ENCODE measurements at places on chromosomes 3 and 15.

DNA sequence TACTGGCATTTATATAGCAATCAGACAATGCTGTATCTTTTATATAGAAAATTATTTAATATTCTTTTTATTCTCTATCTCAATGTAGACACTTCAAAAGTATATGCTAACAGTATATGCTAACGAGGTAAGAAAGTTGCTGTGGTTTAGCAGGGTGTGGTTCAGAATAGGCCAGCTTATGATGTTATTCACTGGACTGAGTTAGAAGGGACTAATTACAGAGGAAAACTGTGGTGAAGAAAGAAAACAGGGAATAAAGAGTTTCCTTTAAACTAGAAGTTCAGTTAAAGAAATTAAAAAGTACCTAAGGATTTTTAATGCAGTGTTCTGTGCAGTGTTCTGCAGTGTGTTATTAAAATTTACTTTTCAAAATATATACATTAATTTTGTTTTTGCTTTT is 59.4 kb downstream of the MYO9A start:
- DNase-seq = peak; percentile 14

DNA sequence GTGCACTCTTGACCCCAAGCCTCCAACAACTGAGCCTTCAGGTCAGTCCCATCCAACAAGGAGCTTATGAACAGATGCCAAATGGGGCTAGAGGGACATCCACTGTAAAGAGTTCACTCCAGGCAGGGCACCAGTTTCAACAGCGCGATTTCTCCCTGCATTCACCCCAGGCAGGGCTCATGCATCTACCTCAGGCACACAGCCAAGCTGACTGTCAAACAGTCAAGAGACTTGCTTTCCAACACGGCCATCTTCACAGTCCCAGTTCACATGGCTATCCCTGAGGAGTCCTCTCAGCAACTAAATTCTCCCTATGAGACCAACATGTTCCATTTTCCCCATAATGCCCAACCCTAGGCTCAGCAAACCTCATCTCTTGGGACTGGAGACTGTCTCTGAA is 17.7 kb downstream of the SLC25A20 start:
- no peak for DNase-seq

DNA sequence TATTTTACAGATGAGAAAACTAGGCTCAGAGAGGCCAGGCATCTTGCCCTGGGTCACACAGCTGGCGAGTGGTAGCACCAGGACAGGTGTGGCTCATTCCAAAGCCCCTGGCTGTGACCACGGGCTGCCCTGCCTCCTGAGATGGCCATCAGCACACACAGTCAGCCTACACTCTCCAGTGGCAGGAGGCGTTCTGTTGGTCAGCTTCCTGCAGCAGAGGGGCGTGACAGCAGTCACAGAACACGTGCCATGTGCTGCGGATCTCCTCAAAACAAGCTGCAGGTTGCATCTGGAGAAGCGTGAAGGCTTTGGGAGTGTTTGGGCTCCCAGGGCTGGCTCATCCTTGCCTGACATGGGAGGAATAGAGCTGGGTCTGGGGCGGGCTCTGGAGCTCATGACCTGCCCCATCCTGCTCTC is 43.5 kb upstream of the MAGEF1 start:
- no peak for DNase-seq

GRCh38 chr15:75947092-75947491 is 43.4 kb downstream of the FBXO22 start:
- DNase-seq = no peak

GRCh38 chr3:155367506-155367905 is 74.0 kb upstream of the STRIT1 start:
- no peak for DNase-seq

DNA sequence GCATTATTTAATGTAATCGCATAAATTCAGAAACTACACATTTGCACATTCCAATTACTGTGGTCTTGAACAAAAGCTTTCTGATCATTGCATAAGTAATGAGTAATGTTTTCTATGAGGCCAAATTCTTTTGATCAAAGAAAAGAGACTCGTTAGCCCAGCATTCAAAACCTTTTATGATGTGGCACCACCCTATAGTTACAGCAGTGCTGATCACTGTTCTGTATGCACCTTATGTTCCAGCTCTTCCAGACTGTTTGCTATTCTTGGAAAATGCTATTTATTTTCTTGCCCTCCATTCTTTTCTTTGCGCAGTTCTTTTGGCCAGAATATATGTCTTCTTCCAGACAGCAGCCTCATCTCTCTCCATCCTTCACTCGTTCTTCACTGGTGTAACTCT is 42.3 kb downstream of the MAP3K13 start:
- DNase-seq = no peak

DNA sequence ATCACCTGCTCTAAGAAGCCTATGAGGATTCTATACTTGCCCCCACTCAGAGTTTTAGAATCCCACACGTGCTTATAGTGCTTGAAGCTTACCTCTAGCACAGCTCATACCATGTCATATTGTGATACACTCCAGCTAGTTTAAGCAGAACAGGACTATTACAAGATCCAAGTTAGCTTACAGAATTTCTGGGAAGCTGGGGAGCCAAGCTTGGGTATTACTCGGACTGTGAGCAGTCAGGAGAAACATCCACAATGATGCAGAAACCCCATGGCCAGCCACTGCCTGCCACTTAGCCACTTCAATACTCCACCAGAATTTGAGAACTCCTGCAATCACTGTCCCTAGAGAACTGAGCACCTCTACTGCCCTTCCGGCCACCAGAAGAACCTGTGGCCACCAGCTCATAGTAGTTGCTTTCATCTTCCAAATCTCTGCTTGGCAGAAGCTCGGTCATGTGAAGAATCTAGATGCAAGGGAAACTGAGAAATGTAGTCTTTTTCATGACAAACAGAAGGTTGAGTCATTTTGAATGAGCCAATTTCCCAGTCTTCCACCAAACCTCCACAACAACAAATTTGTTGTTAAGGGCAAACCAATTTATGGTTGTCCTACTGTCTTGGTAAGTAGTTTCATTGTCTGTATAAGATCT is 27.7 kb upstream of the SSR3 start:
- no peak for DNase-seq

- DNase-seq = peak; percentile 78
These were observed 314.8 kb upstream of the CTDSPL start for GRCh38 chr3:37546876-37547275.

DNA sequence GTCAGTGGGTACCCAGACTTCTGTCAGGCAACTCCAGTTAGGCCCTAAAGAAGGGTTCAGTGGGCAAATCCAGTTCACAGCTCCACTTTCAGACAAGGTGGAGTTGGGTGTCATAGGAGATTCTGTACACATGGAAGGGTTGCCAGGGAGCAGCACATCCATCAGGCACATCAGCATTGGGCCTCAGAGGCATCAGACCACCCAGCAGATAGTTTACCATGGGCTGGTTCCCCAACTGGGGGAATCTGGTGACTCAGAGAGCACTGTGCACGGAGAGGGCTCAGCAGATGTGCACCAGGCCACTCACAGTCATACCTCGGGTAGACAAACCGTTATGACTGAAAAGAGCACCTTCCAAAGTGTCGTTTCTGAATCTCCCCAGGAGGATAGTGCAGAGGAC is 27.2 kb downstream of the SYNM start:
- DNase-seq = no peak

DNA sequence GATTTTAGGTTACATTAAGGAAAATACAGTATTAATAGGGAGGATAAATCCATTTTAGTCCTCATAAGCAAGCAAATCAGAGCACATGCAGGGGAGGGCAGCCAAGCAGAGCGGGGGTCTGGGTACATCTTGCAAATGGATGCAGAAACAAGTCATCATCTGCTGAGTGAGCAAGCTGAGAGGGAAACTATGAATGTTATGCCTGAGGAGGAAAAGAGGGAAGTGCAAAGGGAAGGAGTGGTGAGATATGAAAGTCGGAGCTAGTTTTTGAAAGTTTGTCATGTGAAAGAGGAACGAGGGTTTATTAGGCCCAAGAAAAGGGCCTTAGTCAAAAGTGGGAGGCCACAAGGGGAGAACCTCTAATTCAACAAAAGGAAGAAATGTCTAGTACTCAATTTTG is 15.4 kb downstream of the PTX3 start:
- peak; percentile 14 for DNase-seq

GRCh38 chr3:171157286-171157685 is 130.8 kb upstream of the SLC2A2 start:
- DNase-seq = no peak

DNA sequence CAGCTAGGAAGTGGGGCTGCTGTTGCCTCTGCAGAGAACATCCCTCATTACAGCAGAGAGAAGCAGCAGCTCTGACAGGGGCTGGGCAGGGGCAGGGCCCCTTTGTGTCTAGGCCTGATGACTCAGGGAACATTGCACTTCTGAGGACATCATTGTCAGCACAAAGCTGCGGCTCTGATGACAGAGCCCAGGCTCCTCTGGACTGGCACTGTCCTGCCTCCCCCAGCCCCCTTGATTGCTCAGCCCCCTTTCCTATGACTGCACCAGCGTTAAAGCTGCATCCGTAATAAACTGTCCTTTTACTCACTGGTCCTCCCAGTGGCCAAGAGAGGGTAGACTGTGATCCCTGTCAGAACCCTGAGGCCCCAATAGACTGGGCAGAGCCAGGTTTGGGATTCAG is 18.3 kb downstream of the TRH start:
- peak; percentile 37 for DNase-seq

DNA sequence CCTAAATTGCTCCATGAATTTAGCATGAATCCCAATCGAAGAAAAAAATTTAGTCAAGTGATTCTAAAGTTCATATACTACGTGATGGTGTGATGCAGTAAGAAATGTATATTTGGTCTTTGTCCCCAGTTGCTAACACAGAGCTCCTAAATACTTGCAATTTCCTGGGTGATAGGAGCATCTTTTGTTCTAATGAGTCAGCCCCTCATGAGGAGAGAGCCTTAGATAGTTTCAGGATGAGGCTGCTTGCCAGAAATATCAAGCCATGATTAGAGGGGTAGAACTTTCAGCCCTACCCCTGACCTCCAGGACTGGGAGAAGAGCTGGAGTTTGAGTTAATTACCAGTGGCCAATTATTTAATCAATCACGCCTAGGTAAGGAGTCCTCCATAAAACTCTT is 170.2 kb downstream of the PDE8A start:
- no peak for DNase-seq

- DNase-seq = no peak
These were observed 307.9 kb upstream of the RBMS3 start for GRCh38 chr3:28972921-28973320.

DNA sequence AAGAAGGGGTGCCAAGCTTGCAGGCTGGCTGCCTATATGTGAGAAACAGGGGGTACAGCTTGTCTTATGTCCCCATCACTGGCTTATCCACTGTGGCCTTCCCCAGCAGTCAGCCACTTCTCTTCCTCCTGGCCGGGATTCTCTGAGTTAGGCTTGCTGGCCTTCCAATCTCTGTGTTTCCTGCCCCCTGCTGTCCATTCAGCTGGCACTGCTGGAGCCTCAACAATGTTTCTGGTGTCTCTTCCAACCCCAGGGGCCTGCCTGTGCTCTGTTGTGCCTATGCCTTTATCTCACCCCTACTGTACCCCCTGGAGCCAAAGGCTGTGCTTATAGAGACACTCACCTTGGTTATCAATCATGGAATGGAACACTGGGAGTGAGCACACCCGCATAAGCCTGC is 36.5 kb downstream of the ANAPC13 start:
- DNase-seq = peak; percentile 22

DNA sequence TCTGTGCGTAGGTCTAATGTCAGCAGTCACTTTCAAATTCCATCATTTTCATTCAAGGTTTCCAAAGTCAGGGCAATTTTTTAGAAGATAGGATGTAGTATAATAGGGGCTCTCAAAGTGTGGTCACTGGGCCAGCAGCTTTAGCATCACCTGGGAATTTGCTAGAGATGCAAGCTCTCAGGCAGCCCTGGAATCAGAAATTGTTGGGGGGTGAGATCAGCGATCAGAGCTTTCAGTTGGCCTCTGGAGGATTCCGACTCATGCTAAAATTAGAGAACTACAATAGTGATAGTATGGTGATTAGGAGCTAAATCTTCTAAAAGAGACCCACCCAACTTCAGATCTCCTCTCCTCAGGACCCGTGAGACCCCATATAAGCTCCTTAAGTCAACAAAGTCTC is 2.4 kb upstream of the FRMD4B start:
- DNase-seq = no peak

GRCh38 chr3:46429250-46429649 is 22.2 kb downstream of the CCRL2 start:
- no peak for DNase-seq

DNA sequence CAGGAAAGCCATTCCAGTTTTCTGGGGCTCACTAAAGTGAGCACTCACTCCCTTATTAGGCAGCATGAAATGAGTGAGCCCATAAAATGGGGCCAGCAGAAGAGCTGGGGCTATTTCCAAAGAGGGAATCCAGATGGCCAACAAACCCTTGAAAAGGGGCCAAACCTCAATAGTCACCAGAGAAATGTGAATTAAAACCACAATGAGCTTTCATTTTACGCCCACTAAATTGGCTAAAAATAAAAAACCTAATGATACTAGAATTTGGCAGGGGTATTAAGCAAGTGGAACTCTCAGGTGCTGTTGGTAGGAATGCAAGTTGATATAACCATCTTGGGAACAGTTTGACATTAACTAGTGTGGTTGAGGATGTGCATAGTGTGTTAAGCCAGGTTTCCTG is 42.1 kb upstream of the RAF1 start:
- DNase-seq = no peak

Measured in hematopoietic multipotent progenitor cell treated with erythropoietin and hydrocortisone succinate and interleukin-3 and kit ligand, for 6 days (in vitro differentiated cells).